ENCODE measurements at places on chromosomes 2 and 18.

GRCh38 chr2:212722046-212722445 is 183.4 kb upstream of the ERBB4 start:
- no peak for DNase-seq

DNA sequence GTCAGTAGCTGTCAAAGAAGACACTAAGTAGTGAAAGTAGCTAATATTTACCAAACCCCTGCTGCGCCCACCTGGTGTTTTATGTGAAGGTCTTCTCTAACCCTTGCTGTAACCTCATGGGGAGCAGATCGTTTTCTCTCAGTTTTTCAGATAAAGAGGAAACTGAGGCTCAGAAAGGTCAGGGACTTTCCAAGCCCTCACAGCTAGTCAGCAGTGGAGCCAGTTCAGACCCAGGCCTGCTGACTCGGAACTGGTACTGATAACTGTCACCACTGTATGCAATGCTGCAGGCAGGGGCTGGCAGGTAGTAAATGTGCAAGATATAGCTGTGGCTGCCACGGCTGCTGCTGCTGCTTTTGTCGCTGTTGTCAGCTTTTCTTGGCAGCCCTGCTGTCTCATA is 69.1 kb downstream of the LRRFIP1 start:
- no peak for DNase-seq

DNA sequence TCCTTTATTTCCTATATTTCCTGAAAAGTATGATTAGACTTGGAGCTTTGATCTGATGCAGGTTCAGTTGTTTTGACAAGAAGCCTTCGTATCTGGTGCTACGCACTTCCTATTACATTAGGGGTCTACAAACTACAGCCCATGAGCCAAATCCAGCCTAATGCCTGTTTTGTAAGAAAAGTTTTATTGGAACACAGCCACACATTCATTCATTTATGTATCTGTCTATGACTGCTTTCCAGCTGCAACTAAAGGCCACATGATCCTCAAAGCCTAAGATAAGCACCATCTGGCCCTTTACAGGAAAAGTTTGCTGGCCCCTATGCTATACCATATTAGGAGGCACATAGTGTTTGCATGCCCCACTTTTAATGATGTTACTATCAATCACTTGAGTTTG is 26.0 kb downstream of the EIF2AK3 start:
- DNase-seq: no peak

DNA sequence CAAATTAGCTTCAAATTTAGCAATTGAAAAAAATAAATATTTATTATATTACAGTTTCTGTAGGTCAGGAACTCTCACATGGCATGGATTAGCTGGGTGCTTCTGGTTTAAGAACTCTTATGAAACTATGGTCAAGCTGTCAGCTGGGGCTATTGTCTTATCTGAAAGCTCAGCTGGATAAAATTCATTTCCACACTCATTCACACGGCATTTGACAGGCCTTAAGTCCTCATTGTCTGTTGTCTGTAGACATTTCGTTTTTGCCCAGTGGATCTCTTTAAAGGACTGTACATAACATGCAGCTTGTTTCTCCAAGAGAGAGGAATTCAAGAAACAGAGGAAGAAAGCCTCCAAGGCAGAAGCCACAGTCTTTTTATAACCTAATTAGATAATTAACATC is 1556.8 kb upstream of the SLC39A10 start:
- no peak for DNase-seq

- no peak for DNase-seq
These were observed 19.7 kb downstream of the EIF5B start for GRCh38 chr2:99356853-99357252.

GRCh38 chr2:1821530-1821929 is 77.2 kb upstream of the PXDN start:
- DNase-seq: no peak

- peak; percentile 57 for DNase-seq
These were observed 88.4 kb downstream of the DSEL start for GRCh38 chr18:67428158-67428557.

- no peak for DNase-seq
These were observed 46.3 kb downstream of the ANKMY1 start for GRCh38 chr2:240511351-240512108.

DNA sequence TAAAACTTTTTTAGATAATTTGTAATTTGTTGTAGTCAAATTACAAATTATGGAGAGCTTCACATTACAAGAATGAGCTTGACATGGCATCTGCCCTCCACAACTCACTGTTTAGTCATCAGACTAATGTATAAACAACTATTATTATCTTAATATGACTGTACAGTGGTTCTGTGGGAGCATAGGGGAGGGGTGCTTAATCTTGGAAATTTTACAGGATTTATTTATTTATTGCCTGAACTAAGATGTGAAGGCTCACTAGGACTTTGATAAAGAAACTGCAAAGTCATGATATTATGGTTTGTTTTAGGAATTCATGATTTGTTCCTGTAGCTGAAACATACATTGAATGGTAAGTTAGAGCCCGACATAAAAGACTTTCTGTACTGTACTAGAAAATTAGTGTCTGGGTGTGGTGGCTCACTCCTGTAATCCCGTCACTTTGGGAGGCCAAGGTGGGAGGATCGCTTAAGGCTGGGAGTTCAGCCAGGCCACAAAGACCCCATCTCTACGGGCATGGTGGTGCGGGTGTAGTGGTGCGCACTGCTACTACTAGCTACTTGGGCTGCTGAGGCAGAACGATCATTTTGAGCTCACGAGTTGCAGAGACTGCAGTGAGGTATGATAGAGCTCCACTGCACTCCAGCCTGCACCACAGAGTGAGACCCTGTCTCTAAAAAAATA is 2.1 kb downstream of the MARCHF7 start:
- peak; percentile 15 for DNase-seq

- no peak for DNase-seq
These were observed 4.3 kb downstream of the REL start for GRCh38 chr2:60885683-60886082.

DNA sequence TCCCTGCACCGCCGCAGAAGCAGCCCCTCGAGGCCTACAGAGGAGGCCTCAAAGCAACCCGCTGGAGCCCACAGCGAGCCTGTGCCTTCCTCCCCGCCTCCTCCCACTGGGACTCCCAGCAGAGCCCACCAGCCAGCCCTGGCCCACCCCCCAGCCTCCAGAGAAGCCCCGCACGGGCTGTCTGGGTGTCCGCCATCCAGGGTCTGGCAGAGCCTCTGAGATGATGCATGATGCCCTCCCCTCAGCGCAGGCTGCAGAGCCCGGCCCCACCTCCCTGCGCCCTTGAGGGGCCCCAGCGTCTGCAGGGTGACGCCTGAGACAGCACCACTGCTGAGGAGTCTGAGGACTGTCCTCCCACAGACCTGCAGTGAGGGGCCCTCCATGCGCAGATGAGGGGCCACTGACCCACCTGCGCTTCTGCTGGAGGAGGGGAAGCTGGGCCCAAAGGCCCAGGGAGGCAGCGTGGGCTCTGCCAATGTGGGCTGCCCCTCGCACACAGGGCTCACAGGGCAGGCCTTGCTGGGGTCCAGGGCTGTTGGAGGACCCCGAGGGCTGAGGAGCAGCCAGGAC is 31.2 kb downstream of the GPC1 start:
- no peak for DNase-seq

DNA sequence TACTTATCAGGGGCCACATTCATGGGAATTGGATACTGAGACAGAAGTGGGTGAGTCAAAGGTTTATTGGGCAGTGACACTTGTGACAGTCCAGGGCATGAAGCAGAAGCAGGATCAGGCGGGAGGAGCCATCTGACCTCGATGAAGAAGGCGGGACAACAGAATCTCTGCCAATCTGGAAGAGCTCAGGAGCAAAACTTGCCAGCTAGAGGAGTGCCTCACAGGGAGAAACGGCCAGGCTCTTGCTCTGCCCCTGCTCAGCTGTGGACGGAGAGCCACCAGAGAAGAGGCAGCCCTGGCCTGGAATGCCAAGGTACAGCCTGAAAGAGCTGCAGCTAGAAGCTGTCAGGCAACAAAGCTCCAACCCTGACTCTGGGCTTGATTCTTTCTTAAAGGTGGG is 16.9 kb downstream of the DAW1 start:
- peak; percentile 10 for DNase-seq

DNA sequence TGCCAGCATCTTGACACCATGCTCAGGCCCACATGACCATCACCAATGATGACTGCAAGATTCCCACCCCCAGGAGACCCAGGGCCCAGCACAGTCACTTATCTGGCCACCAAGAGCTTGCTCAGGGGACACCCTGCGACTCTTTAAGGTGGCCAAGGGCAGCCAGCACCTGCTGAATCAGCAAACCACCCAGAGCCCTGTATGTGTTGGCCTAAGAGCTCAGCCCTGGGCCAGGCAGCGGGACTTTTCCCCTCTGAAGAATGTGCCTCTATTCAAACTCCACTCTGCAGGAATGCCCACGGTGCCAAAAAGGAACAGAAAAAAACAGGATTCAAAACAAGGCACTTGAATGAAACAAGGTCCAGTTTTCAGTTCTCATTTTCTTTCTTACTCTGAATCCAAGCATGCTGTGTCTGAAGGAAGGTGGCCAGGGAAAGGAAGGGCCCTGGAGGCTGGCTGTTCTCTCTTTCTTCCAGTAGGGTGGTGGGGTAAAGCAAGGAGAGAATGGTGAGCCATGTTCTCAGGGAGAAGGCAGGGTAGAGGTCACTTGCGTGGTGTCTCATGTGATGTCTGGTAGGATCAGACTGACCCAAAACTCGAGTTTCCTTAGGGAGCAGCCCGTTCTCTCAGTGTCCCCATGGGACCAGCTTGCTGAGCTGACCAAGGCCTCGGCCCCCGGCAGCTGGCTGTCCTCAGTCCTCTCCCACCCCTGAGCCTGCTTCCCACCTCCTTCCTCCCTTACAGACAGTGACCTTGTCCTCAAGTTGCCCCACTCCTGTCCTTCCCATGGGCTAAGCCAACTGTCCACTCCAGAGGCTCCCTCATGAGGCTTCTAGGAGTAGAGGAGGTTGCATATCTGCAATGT is 150.0 kb downstream of the RNF152 start:
- no peak for DNase-seq

- no peak for DNase-seq
These were observed 3.8 kb downstream of the FN1 start for GRCh38 chr2:215431778-215432758.

DNA sequence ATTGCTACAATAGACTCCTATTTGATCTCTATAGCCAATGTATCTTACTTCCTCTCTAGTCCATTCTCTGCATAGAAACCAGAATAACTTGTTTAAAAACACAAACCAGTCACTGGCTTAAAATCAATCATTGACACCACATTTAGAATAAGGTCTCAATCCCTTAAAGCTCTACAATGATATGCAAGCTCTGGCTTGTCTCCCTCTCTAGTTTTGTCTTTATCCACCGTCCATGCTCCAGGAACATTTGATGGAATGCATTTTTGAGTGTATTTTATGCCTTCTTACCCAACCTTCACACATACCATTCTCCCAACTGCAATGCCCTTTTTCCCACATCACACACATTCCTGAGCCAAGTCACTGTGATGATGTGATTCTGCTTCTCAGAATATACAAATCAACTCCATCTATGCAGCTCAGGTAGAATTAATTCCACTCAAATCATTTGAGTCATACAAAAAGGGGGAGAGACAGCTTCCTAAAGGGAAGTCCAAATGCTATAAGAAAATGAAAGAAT is 1107.2 kb downstream of the DPP10 start:
- no peak for DNase-seq

- peak; percentile 70 for DNase-seq
These were observed at the start of gene OBSL1 for GRCh38 chr2:219571311-219572236. TSS of gene OBSL1 (minus strand) at chr2:219571539. CDS start at chr2:219571232, 307 bp downstream.
